ENCODE measurements at places on chromosomes 6 and 20.

- no peak for DNase-seq
Measured at GRCh38 chr6:163750431-163751031, 336.0 kb downstream of the QKI start.

GRCh38 chr6:112030206-112030960 lies 23.5 kb upstream of the CCN6 start:
- no peak for DNase-seq

DNA sequence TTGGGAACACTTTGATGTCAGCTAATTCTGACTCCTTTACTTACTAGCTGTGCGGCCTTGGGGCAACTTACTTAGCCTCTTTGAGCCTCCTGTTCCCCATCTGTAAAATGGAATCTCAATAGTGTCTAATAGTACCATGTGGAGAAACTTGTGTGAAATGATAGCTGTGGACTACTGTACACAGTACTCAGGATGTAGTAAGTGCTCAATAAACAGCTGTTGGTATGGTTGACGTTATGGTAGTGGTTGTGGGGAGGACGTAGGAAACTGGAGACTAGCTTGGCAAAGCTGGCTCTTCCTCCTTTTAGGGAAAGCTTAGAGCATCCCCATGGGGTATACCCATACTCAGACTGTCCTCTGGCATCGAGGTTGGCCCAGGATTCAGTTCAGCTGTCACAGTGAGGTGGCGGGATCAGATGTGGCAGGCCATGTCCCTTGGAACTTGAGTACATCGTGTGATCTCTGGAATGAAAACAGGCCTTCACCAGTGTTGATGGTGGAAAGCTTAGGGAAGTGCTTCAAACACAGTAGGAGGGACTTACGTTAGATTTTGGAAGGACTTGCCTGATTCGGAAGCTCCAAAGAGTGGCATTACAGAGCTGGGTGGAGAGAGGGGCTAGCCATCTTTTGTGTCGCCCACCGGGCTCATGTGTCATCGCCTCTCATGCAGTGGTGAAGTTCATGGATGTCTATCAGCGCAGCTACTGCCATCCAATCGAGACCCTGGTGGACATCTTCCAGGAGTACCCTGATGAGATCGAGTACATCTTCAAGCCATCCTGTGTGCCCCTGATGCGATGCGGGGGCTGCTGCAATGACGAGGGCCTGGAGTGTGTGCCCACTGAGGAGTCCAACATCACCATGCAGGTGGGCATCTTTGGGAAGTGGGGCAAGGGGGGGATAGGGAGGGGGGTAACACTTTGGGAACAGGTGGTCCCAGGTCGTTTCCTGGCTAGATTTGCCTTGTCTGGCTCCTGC lies 7.1 kb downstream of the VEGFA start:
- no peak for DNase-seq

DNA sequence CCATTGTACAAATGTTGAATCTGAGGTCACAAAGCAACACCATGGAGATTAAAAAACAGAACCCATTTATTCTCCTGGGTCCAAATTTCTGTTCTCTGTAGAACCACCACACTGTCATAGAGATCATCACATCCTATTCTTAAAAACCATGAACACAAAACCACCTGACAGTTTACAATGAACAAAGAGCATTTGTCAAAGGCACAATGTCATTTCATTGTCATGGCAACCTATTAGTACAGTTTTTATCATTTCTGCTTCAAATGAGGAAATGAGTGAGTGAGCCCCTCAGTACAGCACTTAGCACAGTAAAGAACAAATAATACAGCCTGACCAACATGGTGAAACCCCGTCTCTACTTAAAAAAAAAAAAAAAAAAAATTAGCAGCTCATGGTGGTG lies 23.1 kb upstream of the LAMP5 start:
- DNase-seq: no peak

GRCh38 chr6:97645757-97646156 lies 362.7 kb upstream of the MMS22L start:
- no peak for DNase-seq

- DNase-seq: no peak
Measured at GRCh38 chr6:19210849-19211590, 626.1 kb upstream of the ID4 start.

GRCh38 chr6:28141500-28142329 lies at the start of gene ZKSCAN8:
Gene ZKSCAN8, plus strand, starts transcription at chr6:28141883. Its CDS starts 6,525 bp downstream, at chr6:28148408.
- peak; percentile 60 for DNase-seq

DNA sequence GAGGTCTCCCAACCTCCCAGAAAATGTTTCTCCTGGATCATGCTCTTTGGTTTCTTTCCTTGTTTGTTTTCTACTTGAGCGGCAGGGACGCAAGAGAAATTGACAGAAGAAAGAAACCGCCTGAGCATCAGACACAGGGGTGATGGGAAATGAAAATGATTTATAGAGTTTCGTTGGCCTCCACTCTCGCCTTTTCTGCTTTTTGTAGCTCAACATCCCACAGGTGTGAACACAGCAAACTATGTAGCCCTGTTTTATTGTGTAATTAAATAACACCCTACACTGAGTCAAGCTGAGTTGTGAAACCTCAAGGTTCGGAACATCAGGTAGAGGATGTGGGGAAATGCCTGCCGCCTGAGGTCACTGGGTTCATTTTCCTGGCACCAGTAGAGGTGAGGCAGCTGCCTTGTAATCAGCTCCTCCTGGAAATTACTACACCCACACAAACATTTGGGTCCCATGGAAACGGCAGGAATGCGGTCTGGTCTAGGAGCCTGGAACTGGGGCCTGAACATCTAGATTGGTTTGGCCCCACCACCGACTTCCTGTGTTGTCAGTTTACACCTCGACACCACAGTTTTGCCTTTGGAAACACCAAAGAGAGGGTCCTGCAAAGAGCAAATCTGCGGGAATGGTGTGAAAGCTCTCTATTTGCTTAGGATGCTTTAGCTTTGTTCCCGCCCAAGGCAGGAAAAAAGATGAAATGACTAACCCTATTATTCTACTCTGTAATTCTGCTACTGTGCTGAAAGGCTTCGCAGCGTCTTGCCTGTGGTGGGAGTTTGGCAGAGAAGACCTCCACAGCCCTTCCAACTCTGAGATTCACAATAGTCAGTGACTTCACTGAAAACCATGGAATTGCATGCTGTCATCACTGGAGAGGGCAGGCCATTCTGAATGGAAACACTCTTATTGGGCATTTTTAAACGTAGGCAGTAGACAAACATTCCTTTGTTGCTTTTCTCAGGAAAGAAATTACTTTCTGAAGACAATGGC lies 53.0 kb downstream of the ADAT2 start:
- DNase-seq: no peak

DNA sequence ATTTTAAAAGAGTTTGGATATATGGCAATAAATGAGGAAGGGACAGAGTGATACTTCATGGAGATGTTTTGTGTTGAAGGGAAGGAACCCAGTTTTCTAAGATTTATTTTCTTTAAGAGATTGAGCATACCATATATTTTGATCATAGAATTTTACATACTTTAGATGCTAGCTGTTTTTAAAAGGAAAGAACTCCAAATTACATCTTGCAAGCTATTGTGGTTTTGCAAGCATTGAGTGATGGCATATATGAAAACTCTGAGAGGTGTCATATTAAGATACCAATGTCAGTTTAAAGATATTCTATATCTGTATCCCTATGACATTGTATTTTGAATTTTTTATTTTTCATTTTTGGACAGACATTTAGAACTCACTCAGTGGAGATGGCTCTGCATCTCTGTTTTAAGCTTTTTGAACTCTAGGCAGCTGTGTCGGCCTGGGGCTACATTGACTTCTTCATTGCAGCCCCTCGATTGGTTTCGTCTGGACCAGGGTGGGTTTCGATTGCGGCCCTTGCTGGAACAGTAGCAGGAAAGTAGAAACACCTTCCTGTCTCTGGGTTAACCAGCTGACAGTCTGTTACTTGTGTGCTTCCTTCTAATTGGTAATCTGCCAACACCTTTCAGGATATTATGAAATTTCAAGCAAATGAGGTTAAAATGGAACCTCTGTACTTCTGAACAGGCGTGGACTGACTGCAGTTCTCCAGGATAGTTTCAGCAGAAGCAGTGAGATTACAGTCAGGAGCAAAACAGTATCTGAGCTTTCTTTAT lies 14.0 kb downstream of the IGF2R start:
- DNase-seq: no peak

GRCh38 chr20:41111578-41111951 lies 25.8 kb upstream of the PLCG1 start:
- DNase-seq: no peak

DNA sequence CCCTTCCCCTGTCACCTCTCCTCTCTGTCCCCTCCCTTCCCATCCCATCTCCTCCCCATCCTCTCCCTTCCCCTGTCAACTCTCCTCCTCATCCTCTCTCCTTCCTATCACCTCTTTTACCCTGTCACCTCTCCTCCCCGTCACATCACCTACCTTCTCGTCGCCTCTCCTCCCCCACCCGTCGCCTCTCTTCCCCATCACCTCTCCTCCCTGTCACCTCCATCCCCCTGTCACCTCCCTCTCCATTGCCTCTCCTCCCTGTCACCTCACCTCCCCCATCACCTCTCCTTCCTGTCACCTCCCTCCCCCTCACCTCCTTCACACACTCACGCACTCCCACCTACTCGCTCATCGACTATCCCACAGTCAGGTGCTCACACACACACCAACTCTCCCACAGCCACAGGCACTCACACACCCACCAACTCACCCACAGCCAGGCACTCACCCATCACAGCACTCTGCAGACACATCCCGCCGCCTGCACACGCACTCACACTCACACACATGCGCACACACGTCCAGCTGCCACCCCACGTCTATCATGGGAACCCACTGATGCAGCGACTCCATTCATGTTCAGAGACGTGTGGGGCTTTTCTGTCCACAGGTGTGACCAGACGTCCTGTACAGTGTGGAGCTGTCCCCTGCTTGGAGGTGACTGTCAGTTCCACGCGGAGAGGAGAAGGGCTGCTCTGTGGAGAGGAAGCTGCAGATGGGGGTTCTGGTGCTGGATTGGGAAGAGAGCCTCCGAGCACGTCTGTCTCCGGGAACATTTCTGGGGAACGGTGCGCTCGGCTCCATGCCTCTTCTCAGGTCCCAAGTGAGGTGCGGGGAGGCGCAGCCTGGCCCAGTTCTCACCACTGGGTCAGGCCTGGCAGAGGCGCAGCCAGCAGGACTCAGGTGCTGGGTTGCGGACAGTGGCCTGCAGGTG lies 184.3 kb downstream of the TTLL2 start:
- DNase-seq: no peak

DNA sequence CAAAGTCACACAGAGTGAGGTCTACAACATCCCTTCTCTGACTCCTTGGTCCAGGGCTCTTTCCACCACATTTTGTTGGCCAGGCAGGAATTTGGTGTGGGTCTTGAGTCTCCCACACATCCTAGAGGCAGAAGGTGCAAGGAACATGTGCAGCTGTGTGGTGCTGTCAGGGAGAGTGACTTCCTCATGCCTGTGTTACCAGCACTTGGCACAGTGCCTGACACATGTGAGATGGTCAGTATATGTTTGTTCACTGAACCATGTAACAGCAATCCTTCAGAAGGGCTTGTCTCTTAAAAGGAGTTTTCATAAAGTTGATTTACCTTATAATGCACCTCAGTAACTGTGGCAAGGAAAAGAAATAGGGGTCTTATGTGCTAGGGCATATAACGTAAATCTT lies 168.5 kb downstream of the CDC5L start:
- DNase-seq: no peak

GRCh38 chr6:48826152-48826515 lies 636.9 kb downstream of the MMUT start:
- no peak for DNase-seq

GRCh38 chr20:44743916-44744655 lies 1.6 kb upstream of the KCNK15 start:
- no peak for DNase-seq

DNA sequence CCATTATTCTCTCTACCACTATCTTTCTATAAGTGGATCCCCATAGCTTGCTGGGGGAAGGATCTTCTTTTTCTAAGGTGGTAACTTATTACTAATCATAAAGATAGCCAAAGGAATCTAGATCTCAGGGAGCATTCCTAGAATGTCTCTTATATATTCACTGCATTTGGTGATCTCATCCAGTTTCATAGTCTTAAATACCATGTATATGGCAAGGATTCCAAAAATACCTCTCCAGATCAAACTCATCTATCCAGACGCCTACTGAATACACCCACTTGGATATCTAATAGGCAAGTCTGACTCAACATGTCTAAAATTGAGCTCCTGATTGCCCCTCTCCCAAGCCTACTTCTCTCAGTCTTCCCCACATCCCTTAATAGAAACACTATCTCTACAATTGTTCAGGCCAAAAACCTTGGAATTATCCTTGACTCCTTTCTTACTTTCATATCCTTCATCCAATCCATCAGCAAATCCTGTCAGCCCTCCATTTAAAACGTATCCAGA lies 264.4 kb downstream of the HACE1 start:
- no peak for DNase-seq

GRCh38 chr20:3775457-3776108 lies 5.7 kb downstream of the SPEF1 start:
- no peak for DNase-seq

- no peak for DNase-seq
Measured at GRCh38 chr6:122049341-122049740, 350.1 kb upstream of the HSF2 start.

GRCh38 chr20:62269378-62269777 lies 31.1 kb downstream of the OSBPL2 start:
- DNase-seq: no peak

DNA sequence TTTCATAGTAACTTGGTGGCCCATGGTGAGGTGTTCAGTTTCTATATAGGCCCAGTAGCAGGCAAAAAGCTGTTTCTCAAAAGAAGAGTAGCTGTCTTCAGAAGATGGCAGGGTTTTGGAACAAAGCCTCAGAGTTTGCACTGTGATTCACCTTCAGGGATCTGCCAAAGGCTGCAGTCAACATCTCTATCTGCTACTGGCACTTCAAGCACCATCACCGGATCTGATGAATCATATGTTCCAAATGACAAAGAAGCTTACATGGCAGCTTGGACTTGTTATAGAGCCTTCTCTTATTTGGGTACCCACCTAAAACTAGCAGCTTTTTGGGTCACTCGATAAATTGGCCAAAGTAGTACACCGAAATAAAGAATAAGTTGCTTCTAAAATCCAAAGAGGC lies 39.5 kb downstream of the PKIB start:
- DNase-seq: no peak

DNA sequence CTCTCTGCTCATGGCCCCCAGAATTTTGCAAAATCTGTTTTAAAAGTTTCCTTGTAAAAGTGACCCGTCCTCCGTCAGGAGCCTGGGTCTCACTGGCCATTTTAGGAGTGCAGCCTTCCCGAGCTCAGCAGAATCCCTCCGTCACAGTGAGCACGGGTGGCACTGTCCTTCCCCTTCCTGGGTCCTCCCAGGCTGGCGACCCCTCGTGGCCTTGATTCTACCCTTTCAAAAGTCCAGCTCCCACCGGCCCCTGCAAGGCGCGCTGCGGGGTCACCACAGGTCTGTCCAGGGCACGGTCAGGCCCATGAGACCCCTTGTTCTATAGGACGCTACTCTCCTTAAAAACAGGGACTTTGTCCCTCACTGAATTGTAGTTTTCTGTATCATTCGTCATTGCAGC lies 112.7 kb downstream of the PSMB1 start:
- no peak for DNase-seq

GRCh38 chr20:14178952-14179351 lies 158.5 kb downstream of the FLRT3 start:
- no peak for DNase-seq

Measured in amygdala (tissue), 56 donors.